ENCODE measurements at places on chromosomes 5 and 9.

GRCh38 chr5:41925555-41925951 lies 472 bp downstream of the FBXO4 start:
- peak; percentile 23 for DNase-seq

DNA sequence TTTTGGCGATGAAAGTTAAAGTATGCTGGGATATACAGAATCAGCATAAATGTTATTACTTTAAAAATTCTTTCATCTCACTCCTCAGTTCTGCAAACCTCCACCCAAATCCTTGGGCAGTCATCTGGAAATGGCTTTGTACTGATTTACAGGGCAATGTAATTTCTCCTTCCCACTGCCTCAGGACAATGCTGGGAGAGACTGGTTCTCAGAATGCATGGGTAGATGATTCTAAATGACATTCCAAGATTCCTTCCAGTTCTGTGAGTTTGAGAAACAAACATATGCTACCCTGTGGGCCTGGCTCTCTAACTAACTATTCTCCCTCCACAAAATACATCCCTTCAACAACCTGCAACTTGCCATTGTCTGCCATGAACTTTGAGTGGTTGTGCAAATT lies 7.5 kb upstream of the PSAT1 start:
- no peak for DNase-seq

- peak; percentile 54 for DNase-seq
Observed at GRCh38 chr5:16178745-16179372, 732 bp downstream of the MARCHF11 start.

GRCh38 chr5:133017964-133018363 lies 8.4 kb downstream of the ZCCHC10 start:
- no peak for DNase-seq

- DNase-seq = no peak
Observed at GRCh38 chr5:39447968-39448367, 23.2 kb upstream of the DAB2 start.

DNA sequence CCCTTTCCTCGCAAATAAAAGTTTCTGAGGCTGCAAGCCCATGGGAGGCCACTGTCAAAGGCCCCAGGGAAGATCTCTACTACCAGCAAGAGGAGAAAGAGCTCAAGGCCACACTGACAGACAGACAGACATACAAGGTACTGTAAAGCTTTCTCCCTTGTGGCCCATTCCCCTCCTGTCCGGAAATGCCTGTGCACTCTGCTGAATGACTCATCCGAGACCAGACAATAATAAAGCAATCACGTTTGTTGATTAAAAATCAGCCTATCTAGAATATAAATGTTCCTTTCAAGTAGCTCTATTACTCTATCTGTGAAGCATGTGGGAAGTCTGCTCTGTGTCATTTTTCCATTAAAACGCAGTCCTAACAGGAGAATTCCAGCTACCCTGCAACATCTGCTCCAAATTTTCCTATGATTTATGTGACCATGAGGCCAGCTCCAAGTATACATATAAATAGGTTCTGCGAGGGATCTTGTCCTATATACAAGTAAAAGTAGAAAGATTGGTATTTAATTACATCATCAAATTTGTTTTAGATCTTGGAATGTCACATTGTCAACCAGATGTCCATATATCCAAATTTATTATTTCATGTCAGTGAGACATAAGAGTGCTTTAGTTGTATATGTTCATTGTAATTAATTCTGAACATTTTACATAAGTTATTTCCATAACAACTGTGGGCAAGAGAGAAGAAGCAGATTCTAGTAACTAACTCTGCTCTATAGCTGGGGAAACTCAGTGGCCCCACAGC lies 34.7 kb upstream of the TGFBI start:
- DNase-seq = no peak

DNA sequence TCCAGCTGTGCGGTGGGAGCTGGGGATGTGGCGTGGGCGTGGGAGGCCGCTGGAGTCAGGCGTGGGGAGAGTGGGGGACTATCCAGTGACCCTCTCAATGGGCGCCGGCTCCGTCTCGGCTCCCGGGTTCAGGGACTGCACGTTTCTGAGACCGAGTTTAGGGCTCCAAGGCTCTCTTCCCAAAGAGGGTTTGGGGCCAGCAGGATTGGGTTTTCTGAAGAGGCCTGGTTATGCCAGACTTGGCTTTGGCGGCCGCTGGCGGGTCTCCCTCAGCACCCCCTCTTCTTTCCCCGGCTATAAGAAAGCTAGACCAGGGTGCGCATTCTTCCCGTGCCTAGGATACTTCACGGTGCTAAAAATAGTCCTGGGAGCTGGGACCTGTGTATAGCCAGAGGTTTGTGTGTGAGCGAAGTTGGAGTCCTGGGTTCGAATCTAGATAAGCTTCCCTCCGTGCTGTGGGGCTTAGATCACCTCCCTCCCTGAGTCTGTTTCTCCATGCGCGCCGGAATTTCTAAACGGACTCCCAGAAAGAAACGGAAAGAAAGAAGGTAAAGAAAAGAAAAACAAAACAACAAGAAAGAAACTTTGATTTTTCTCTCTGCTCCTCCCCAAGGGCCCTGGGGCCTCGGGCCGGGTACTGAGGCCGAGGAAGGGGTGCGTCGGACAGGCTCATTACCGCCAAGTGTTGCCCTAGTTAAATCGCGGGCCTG lies 5.0 kb downstream of the HAND1 start:
- DNase-seq = no peak

DNA sequence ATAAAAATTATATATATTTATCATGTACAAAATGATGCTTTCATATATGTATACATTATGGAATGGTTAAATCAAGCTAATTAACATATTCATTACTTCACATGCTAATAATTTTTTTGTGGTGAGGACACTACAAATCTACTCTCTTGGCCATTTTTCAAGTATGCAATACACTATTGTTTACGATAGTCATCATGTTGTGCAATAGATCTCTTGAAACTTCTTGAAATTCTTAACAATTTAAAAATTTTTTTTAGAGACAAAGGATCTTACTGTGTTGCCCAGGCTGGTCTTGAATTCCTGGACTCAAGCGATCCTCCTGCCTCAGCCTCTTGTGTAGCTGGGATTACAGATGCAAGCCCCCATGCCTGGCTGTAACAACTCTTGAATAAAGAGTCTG lies 45.2 kb upstream of the SHOC1 start:
- no peak for DNase-seq

DNA sequence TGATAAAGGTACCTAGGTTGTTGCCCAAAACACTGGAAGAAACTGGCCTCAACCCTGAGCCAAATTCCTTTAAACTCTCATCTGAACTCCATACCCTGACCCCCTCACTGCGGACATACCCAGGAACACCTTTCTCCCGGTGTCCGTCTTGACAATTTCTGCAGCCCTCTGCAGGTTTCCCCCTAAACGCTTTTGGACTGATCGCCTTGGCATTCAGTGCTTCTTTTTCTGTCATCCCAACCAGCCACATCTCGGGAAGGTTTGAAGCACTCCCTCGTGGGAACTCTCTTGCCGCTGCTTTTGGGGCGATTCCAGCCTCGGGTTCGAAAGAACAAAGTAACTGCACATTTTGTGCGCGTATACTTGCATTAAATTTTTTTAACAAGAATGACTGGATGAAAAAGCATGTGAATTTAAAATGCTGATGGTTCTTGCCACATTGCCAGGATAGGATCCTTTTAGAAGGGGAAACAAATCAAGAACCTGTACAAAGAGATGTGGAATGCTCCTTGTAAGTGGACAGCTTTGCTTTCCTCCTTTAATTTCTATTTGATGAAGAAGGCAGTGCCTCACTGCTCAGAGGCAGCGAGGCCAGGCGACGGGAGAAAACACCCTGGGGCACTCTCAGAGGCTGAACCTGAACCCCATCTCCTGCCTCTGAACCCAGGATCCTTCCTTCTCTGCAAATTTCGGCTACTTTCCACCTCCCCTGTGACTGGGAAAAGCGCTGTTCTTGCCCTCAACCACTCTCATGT lies 615 bp downstream of the PSMD5 start:
- no peak for DNase-seq

DNA sequence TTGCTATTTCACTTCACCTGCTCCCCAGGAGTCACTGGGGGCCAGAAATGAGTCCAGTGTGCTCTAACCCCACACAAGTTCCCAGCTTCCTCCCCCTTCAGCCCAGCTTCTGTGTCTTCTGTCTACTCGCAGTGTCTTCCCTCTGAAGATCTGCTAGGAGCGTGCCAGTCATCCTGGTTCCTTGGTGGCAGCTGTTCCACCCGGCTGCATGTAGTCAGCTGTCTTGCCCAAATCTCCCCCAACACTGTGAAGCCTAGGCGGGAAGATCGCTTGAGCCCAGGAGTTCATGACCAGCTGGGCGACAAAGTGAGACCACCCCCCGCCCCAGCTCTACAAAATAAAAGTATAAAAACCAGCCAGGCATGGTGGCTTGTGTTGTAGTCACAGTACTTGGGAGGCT lies 154.0 kb downstream of the GDNF start:
- DNase-seq = no peak

DNA sequence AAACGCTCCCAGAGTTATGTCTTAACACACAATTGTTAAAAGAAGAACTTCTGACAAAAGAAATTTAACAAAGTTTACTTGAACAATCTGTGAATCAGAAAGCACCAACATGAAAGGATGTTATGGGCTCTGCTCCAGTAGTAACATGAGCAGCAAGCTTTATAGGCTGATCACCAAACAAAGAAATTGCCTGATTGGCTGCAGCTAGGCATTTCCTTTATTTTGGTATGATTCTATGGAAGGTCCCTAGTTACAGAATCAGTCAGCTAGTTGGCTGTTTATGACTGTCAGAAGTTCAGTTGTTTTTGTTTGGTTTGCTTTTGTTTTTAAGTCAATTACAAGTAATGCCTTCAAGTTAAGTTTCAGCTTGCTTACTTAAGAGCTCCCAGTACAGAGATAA lies 102.4 kb upstream of the SMC2 start:
- DNase-seq = no peak

- no peak for DNase-seq
Observed at GRCh38 chr9:113578279-113578865, 114.8 kb downstream of the RGS3 start.

GRCh38 chr5:54993318-54993717 lies 7.9 kb upstream of the ESM1 start:
- peak; percentile 2 for DNase-seq

- DNase-seq = no peak
Observed at GRCh38 chr5:63961125-63961597, 1.1 kb downstream of the HTR1A start.

DNA sequence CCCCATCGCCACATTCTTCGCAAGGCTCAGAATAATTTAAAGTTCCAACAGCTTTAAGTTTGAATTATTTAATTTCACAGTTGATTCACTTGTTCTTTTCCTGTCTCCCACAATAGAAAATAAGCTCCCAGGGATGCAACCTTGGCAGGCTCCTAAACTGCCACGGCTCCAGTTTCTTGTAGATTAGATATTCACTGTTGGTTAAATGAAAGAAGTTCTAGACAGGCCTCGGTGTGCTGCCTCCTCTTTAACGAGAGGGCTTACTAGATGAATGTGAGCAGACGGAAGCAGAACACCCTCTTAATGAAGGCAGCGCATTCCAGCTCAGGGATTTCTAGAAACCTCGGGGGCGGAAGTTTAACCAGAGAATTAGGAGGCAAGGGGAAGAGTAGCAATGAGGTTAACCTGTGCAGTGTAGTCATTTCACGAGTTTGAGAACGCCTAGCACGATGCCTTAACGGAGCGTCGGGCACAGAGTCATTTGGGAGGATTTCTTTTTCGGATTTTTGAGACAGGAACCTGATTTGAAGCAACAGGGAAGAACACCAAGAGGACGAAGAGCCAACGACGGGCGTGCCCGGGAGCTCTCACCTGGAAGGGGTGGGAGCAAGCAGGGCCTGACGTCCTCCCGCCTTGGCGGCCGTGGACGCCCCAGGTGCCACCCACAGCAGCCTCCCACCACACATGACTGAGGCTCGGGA lies 637 bp upstream of the SMC5 start:
- peak; percentile 89 for DNase-seq

DNA sequence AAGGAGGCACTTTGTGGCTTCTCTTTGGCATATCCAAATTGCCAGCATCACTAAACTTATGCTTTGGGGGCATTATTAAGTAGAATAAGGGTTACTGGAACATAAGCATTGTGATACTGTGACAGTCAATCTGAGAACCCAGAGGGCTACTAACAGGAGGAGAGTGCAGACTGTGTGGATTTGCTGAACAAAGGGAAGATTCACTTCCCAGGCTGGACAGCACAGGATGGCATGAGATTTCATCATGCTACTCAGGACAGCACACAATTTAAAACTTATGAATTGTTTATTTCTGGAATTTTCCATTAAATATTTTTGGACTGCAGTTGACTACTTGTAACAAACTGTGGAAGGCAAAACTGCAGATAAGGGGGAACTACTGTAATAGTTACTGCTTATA lies 212.5 kb downstream of the TMC1 start:
- no peak for DNase-seq

DNA sequence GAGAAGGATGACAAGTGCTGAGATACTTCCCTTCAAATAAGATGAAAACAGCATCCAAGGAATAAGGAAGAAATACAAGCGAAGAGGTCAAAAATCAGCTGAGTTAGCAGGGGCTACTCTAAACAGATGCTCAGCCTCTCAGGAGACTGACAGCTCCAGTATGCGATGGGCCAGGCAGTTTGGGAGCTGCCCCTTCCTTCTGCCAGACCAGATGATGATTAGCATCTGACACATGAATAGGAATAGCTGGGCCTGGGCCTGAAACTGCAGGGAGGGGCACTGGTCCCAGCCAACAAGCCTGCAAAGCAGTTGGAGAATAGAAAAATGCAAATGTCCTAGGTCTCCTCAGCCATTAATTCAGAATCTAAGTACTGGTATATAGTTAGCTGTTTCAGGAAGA lies 13.1 kb upstream of the MAP3K1 start:
- DNase-seq = no peak

- DNase-seq = no peak
Observed at GRCh38 chr5:133846478-133847226, 121.8 kb downstream of the C5orf15 start.

DNA sequence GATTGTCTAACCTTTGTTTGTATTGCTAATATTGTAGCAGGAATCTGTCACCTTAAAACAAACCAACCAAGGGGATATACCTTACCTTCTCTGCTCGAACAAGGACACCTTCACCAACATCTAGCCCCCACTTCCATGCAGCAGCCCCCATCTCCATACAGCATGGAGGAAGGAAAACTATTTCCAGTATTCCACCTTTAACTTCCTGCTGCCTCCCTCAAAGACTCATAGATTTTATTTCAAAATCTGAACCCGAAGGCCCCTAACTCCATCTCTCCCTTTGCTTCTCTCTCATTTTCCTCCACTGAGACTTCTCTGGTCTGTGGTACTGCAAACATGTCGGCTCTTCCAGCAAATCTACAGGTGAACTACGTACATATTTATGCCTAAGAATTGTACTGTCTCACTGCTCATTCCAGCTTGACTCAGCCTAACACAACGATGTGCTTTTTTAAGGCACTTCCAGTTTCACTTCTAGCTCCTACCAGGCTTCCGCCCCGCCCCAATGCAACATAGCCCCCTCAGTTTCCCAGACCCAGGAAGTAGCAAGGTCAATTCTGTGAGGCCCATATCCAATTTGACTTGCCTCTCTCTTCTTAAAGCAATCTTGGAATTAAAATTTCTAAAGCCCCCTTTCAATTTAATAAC lies 70.7 kb upstream of the RNF38 start:
- no peak for DNase-seq

DNA sequence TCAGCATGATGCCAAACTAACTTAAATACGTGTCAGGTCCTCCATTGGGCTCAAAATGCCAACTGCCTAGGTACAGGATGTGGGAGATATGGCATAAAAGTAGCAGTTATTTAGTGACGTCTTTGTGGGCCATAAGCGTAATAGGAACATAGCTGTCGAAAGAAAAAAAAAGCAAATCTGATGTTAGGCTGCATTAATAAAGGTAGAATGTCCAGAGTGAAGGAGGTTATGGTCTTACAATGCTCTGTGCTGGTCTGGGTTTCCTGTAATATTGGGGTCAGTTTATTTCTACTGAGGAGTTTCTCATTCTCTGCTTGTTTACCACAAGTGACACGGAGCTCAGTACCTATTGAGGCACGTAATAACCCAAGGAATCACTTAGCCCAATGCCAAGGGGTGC lies 33.4 kb upstream of the SYNPO start:
- no peak for DNase-seq
